Stimulated activated CD8-positive, alpha-beta memory T cell treated with anti-CD3 and anti-CD28 coated beads, Interleukin-15, amount 100 ng/mL, for 1 hour (primary cell): ENCODE measurements at places on chromosomes 11 and 22.

GRCh38 chr11:2235588-2236326, 34.6 kb downstream of the ASCL2 start:
- no peak for DNase-seq

DNA sequence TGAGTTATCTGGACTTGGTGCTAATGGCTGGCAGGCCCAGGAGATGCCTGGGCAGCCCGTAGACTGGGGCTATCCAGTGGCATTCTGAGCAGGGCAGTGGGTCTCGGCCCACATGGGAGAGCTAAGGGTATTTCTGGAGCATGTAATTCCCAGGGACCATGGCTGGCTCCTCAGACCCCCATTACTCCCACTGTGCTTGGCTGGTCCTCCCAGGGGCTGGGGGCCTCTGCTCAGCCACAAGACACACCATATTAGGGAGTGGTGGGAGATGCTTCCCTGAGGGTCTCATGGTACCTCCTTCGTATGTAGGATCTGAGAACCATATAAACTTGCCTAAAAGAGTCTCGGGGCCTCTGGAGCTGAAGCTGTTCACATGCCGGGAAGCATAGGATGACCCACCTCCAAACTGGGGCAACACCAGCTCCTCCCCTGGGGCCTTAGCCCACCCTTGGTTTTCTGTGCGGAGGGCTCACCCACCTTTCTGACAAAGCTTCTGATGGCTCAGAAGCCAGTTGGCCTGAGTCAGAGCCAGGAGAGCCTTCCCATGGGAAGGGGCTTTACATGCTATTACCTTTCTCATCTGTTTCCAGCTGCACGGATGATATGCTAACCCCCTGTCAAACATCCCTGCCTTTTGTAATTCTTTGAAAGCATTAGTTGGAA, 9.5 kb upstream of the FTH1 start:
- no peak for DNase-seq

GRCh38 chr11:109023036-109023435, 358.2 kb downstream of the DDX10 start:
- no peak for DNase-seq

DNA sequence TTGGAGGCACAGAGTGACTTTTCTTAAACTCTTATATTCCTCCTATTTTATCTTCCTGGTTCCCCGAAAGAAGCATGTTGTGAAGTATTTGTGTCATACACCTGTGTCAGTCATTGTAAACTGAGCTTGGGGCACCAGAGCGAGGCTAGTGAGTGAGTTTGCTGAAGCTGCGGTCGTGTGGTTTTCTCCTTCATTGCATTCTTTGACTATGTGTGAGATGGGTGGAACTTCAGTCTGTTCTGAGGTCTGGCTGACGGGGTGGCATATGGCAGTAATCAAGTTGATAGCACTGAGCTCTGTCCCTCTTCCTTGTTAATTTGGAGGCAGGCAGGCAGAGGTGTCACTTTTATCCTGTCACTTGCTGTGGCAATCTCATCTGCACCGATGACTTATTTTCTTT, 4.2 kb downstream of the VPS26B start:
- DNase-seq: peak; percentile 8

- DNase-seq: no peak
These were observed 129.9 kb downstream of the KCNC1 start for GRCh38 chr11:17864478-17864941.

DNA sequence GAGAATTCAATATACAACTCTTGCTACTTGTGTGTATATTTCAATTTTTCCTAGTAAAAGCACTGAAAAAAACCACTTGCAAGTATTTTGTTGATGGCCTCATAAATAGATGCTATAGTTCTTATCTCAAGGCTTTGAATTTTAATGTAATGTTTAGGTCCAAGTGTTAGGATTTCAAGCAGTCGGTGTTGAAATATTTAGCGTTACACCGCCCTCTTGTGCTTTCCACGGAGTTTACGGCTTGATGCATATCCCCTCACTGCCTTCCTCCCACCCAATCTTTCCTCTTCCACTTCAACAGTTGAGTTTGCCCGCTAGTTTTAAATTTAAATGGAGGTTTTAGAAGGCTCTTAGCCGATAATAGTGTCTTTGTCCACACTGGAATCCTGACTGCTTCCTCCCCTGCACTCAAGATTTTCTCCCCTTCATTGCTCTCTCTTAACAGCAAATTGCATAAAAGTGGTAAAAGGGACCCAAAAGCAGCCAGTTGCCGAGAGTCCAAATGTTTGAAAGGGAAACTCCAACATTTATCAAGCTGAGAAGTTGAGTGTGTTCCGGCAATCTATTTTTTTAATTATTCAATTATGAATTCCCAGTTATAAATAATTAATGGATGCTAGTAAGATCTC, 25.9 kb upstream of the HTATIP2 start:
- no peak for DNase-seq

- no peak for DNase-seq
These were observed 866 bp upstream of the SELENOO start for GRCh38 chr22:50199829-50200460.

GRCh38 chr11:118657709-118658428, 21.6 kb downstream of the TREH start:
- no peak for DNase-seq

- DNase-seq: no peak
These were observed 24.0 kb downstream of the CHID1 start for GRCh38 chr11:886568-886967.
